Stimulated activated CD8-positive, alpha-beta memory T cell treated with anti-CD3 and anti-CD28 coated beads, Interleukin-7, amount 100 ng/mL, for 1 hour (primary cell): ENCODE measurements at places on chromosomes 11 and 22.

- no peak for DNase-seq
These were observed 1.4 kb downstream of the MDK start for GRCh38 chr11:46382646-46383403.

GRCh38 chr11:45089251-45089650 is 57.2 kb upstream of the PRDM11 start:
- DNase-seq: no peak

GRCh38 chr11:14119357-14119756 is 156.8 kb downstream of the SPON1 start:
- no peak for DNase-seq

GRCh38 chr11:117219001-117219400 is 12.9 kb downstream of the PCSK7 start:
- no peak for DNase-seq

DNA sequence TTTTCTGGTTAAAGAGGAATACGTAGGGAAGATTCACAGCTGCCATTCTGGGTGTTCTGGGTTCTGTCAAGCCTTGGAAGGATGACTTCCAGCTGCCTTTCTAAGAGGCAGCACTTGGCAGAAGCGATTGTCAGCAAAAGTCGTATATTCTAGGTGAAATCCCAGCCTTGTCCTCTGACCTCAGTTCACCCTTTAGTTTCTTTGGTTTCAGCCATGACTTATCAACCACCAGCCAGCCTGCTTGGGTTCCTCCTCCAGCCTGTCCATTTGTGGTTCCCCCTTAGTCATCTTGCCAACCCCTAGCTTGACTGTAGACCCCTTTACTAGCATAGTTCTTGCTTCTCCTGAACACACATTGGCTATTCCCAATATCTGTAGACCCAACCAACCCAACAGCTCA is 102.3 kb upstream of the CD44 start:
- DNase-seq: no peak

- DNase-seq: no peak
These were observed 29.3 kb downstream of the RPL3 start for GRCh38 chr22:39289975-39290720.

- DNase-seq: no peak
These were observed 39.1 kb downstream of the CASP12 start for GRCh38 chr11:104858882-104859775.

- DNase-seq: no peak
These were observed 615 bp downstream of the STT3A start for GRCh38 chr11:125593114-125593820.

GRCh38 chr11:31875866-31876560 is 64.9 kb upstream of the PAX6 start:
- DNase-seq: no peak

GRCh38 chr11:27423125-27423524 is 49.5 kb downstream of the LGR4 start:
- DNase-seq: no peak

GRCh38 chr11:2448661-2449547 is 4.1 kb downstream of the KCNQ1 start:
- DNase-seq: no peak

- no peak for DNase-seq
These were observed 15.1 kb downstream of the FXYD6 start for GRCh38 chr11:117861151-117862018.

DNA sequence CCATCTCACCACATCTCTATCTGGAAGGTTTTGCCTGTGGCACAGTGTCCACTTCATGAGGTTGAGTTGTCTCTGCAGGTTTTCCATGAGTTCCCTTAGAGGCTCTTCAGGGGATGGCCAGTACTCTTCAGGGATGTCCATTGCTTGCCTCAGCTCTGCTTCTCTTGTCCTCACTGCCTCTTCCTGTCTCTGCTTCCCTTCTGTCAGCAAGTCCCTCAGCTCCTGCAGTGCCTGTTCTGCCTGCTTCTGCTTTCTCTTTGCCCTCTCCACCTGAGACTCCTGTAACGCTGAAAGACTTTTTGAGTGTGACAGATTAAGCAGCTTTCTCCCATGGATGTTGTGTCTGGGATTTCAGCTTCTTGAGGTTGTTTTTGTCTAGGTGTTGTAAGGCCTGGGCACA is 38.2 kb upstream of the MRPL17 start:
- no peak for DNase-seq
